ENCODE measurements at places on chromosomes 1 and 21. TPM values are rescaled to one million over a fixed set of nuclear protein-coding genes. Genes with fewer than 3 reads are reported as not detected.

F5 gene
- total RNA-seq: under 0.01 TPM

KCNT2 gene
- 6.6 TPM for total RNA-seq

LMOD1 gene
- 22.2 TPM for total RNA-seq

TMEM82 gene
- not detected for total RNA-seq

FCN3 gene
- total RNA-seq: not detected

XCL2 gene
- total RNA-seq: not detected

LRRC39 gene
- total RNA-seq: 0.56 TPM

MACO1 gene
- total RNA-seq: 13.9 TPM

LCE1D gene
- not detected for total RNA-seq

PROX1 gene
- 0.07 TPM for total RNA-seq

GPR61 gene
- 0.13 TPM for total RNA-seq

S100A7A gene
- total RNA-seq: not detected

CFHR3 gene
- total RNA-seq: not detected

PRRX1 gene
- total RNA-seq: 269 TPM

RGS21 gene
- not detected for total RNA-seq

KPRP gene
- not detected for total RNA-seq

NTMT2 gene
- total RNA-seq: not detected

MAP1LC3C gene
- total RNA-seq: 0.13 TPM

AKNAD1 gene
- 0.33 TPM for total RNA-seq

PKNOX1 gene
- total RNA-seq: 40.0 TPM

ODF2L gene
- 13.9 TPM for total RNA-seq

HSD11B1 gene
- 9.6 TPM for total RNA-seq

SLC25A34 gene
- 0.73 TPM for total RNA-seq

HSPG2 gene
- 1,078 TPM for total RNA-seq

ICOSLG gene
- total RNA-seq: 1.5 TPM

ERMAP gene
- 16.0 TPM for total RNA-seq

TMPRSS2 gene
- not detected for total RNA-seq

Measured in smooth muscle cell of the pulmonary artery (primary cell).